ENCODE measurements at places on chromosomes 11 and 22.
A peak's percentile ranks its signal among the peaks of the same experiment; 100 is the strongest.

- DNase-seq, result no peak
Observed at GRCh38 chr22:41920271-41920976, 5.5 kb upstream of the SHISA8 start.

DNA sequence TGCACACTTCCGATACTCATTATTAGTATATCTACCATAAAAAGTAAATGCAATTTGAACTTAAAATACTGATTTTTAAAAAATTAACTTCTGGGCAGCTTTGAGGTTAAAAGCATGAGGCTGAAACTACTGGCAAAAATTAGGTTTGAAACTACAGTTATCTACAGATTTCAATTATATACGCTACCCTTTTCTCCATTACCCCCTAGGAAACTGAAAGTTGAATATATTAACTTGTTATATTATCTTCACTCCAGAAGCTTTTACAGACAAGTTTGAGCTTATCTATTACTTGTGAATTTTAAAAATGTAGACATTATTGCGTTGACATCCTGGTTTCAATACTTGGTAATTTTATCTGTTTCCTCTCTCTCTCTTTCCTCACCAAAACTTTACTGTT, 96.7 kb upstream of the DDI1 start:
- DNase-seq, result no peak

- DNase-seq, result no peak
Observed at GRCh38 chr22:26804911-26805539, 147.6 kb downstream of the MIAT start.

DNA sequence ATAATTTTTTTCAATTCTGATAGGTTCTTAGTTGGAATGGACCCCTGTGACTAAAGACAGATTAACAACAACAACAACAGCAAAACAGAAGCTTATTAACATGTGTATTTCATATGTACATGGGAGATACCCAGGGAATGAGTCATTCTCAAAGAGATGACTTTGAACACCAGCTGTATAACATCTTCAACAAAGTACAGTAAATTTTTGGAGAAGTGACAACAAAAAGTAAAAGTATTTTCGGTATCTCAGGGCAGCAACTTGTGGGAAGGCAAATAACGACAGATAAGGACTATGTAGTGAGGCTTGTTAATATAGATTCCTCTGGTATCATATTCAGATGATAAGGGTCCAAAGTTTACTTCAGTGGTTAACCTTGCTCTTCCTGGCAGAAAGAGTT, 573.4 kb upstream of the RAG2 start:
- DNase-seq, result no peak

DNA sequence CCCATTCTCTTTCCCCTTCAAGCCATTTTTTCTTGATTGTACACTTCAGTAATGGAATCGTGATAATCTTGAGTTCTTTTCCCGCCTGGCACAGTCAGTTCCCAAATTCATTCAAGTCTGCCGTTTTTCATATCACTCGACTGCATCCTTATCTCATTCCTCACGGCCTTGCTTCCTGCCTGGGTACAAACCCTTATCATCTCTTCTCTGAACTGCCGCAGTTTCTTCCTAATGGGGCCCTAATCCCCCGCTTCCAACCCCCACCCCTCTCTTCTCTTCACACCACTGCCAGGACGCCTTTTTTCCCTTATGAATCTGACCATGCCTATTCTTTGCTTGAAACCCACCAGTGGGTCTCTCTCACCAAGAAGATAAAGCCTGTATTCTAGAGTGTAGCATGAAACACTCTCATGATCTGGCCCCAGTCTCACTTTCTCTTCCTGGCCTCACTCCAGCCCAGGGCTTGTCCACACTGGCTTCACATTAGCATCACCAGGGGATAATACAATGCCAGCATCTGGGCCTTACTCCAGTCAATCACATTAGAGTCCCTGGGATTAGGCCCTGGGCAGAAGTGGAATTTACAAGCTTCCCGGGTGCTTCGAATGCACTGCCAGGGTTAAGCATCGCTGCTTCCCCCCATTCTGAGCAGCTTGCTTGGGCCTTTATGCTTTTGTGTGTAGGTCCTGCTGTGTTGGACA, 102.1 kb downstream of the FBXO7 start:
- DNase-seq, result no peak

DNA sequence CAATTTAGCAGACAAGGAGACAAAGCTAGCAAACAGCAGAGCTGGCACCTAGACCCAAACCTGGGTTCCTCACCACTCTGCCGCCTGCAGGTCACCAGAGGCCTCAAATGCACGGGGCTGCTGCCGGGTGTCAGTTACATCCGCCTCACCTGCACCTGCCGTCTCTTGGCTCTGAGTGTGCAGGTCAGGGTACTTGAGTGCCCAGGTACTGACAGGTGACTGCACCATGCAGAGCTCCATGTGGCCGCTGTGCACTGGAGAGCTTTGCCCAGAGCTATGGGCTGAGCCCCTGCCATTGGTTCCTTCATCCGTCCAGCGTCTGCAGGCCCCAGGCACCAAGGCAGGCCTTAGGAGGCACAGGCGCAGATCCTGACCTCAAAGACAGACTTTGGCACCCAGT, 35.0 kb downstream of the PDGFB start:
- no peak for DNase-seq

- peak; percentile 48 for DNase-seq
Observed at GRCh38 chr11:116948391-116948790, 111.0 kb upstream of the APOA1 start.

- DNase-seq, result no peak
Observed at GRCh38 chr11:63911440-63911839, 5.5 kb downstream of the RCOR2 start.

DNA sequence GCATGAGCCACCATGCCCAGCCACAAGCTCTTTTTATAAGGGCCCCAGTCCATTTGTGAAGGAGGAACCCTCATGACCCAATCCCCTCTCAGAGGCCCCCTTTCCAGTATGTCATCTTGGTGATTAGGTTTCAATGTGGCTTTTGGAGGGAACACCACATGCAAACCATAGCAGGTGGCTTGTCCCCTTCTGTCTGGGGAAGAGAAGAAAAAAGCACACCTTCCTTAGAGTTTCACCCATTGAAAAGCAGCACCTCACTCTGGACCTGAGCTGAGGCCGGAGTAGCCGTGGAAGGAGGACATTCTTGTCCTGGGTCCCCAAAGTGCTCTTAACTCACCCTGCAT, 25.4 kb downstream of the NEAT1 start:
- DNase-seq, result no peak

- DNase-seq, result peak; percentile 71
Observed at GRCh38 chr11:66126808-66127555, 56.9 kb downstream of the PACS1 start.

DNA sequence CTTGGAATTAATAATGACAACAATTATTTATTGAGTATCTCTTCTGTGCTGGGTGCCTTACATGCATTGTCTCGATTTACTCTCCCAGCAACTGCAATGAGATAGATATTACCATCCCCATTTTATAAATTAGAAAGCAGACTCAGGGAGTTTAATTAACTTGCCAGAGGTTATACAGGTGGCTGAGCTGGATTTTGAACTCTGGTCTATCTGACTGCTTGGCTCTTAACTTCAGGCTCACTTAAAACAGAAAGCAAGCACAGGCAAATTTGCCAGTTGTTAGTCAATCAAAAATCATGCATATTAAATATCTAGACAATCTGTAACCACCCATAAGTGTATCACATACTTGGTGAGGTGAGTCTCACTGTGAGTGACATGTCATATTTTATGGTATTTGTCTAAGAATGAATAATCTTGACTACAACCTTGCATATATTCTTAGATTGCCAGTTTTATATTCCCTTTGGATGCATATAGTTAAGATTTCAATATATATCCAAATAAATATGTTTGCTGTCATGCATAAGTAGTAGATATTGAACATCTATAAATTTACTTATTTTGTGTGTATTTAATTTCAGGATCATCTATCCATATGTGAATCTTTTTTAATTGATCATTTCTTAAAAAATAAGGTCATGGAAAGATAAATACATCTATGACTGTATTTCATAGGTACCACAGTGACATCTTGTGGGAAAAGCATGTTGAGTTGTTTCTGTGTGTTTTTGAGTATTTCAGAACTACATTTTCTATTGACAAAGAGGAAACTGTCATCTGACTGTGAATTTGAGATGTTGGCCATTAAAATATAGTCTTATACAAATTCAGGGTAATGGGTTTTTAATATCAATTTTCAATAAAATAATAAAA, 112.0 kb upstream of the ARHGAP42 start:
- DNase-seq, result no peak

DNA sequence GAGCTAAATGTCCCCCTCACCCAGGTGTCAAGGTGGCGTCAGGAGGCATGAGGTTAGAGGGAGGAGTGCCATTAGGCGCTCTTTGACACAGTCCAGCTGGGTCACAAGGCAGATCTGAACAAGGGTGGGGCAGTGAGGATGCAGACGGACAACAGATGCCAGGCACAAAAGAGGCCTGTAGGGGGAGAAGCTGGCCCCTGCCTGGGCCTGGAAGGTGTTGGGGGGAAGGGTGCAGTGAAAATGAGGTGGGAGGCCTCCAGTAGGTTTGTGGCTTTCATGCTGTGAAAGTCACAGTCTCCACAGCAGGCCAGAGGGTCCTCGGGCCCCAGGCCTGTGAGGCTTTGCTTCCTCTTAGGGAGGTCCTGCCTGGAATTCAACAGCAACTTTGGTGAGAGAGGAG, 85.0 kb upstream of the PLET1 start:
- DNase-seq, result no peak

- DNase-seq, result no peak
Observed at GRCh38 chr22:48088926-48089536, 1326.6 kb downstream of the TBC1D22A start.

Data from AML-193 (cell line).